ENCODE measurements at places on chromosomes 5 and 9.

DNA sequence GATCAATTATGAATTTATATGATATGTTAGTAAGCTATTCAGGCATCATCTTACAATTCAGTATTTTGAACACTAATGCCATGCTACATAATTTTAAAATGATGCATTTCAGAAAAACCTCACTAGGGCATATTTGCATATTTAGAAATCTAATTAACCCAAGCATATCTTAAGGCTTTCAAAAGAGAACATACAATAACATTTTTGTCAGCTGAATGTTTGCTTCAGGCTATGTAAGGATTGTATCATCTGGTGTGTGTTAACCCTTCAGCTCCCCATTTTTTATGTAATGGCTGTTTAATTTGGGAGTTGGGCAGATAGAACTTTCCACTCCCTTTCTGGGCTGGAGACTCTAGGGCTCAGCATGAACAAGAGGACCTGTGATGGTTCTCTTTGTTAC is 299.1 kb upstream of the EFNA5 start:
- DNase-seq, result peak; percentile 6

GRCh38 chr5:88404405-88404804 is 135.8 kb upstream of the TMEM161B start:
- DNase-seq, result no peak

DNA sequence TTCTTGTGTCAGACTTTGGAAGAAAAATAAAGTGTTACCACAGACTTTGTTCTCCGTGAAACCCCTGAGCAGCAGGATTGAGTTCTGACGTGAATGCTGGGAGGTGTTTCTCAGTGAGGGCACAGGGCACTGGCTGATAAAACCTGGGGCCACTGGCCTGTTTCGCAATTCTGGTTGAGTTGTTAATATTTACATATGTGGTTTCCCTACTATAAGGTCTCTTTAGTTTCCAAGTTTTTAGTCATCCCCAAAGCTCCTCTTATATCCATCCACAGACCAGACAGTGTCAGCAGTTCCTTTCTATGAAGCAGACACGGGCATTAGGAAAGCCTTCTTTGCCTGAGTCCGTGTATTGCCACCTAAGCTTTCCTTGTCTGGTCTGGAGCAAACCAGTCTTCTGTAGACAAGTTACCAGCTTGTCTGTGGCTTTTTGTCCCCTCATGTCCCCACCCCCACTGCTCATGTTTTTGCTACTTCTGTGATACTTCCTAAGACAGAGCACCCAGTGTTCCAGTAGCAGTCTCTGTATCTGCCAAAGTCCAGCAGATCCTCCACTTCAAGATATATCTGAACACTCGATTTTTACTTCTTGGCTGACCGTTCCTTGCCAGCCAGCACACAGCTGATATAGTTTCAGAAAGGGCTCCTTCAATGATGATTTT is 42.0 kb downstream of the ACO1 start:
- peak; percentile 67 for DNase-seq

DNA sequence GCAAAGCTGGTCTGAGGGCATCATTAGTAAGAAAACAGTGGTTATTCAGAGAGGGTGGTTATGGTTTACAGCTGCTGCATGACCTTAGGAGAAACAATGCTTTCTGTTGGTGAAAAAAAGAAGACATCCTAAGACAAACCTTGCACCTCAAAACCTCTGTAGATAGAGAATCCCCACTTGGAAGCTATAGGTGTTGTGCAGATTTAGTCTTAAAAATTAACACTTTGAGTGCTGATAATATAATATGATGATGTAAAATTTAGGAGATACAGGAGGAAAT is 1.4 kb upstream of the PTTG1 start:
- DNase-seq, result no peak

GRCh38 chr5:94632024-94632423 is 13.6 kb downstream of the SLF1 start:
- DNase-seq, result no peak

- no peak for DNase-seq
Observed at GRCh38 chr9:125146247-125146646, 2.9 kb upstream of the SCAI start.

GRCh38 chr5:154053468-154053867 is 14.7 kb downstream of the MFAP3 start:
- DNase-seq, result no peak

DNA sequence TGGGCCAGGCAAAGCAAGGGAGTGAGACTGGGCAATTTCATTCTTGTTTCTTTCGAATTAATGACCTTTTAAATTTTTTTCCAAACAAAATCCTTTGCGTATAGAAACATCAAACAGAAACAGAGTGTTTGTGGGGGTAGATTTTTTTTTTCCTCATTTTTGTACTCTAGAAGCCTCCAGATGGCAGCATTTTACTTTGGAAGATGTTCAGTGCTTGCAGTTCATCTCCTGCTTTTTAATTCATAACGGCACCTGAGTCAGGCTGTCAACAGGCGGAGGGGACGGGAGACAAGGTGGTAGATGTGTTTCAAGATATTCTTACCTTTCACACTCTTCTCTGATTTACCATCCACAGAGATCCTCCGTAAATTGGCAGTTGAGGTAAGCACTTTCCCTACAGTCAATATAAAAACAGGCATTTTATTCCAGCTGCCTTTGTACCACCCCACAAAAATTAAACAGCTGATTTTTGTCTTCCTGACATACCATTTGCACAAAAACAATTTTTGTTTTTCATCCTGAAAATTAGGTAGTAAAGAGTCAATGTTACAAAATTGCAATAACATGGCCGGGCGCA is 99.5 kb upstream of the FBXL17 start:
- DNase-seq, result peak; percentile 8

GRCh38 chr5:168209244-168209995 is 82.0 kb upstream of the WWC1 start:
- no peak for DNase-seq

GRCh38 chr5:84411832-84412605 is 27.3 kb upstream of the EDIL3 start:
- DNase-seq, result no peak

GRCh38 chr5:1343931-1344901 is 683 bp downstream of the CLPTM1L start:
- DNase-seq, result no peak

DNA sequence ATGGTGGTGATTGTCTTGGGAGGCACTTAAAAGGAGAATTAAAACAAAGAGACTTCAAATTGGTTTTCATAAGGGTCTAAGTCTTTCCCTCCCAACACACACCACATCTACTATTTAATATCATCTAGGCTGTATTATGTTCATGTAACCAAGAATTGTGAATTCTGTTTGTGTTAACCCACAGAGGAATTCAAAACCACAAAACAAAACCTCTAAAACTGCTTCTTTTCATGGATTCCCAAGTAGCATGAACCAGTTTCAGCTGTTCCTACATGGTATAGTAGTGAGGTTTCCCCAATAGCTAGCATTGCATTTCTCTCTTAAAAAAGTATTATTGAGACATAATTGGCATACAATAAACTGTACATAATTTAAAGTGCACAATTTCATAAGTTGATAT is 283.8 kb downstream of the CD180 start:
- DNase-seq, result no peak

GRCh38 chr9:83959061-83959460 is 21.0 kb downstream of the HNRNPK start:
- DNase-seq, result no peak

DNA sequence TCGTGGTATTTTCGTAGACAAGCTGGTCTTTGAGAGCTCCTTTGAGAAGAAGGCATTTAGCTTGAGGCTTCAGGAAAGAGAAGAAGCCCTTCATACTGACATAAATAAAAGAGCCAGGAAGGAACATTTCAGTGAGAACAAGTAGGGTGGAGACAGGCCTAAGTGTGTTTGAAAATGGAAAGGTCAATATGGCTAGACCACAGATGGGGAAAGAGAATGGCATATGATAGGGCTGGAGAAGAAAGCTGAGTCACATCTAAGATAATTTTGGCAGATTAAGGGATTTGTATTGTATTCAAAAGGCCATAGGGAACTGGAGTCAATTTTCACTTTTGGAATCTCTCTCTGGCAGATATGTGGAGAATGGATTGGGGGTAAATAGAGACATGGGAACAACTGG is 374.9 kb downstream of the TMEM38B start:
- no peak for DNase-seq

GRCh38 chr5:35849860-35850259 is 6.8 kb upstream of the IL7R start:
- DNase-seq, result no peak

GRCh38 chr9:138045541-138046490 is 168.2 kb downstream of the CACNA1B start:
- DNase-seq, result no peak

- no peak for DNase-seq
Observed at GRCh38 chr9:36364577-36364976, 35.5 kb downstream of the RNF38 start.

GRCh38 chr9:34568774-34569173 is 20.8 kb downstream of the CNTFR start:
- DNase-seq, result no peak

- no peak for DNase-seq
Observed at GRCh38 chr5:95027775-95028174, 257.1 kb downstream of the MCTP1 start.

DNA sequence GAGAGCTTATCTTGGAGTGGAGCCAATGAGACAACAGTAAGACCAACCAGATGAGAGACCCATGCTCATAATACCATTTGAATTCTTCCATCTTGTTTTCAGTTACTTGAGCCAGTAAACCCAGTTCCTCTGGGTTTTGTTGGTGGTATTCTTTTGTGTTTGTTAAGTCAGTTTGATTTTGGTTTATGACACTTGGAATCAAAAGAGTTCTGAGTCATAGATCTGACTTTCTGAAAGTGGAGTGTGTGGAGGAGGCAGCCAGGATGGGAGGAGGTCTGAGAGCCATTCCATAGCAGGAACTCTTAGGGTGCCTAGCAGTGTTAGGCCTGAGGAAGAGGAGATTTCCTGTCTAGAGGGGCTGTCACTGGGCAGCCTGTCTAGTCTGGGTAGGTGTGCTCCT is 24.6 kb upstream of the PANK3 start:
- no peak for DNase-seq

GRCh38 chr5:174533751-174534241 is 190.6 kb upstream of the MSX2 start:
- no peak for DNase-seq

- DNase-seq, result no peak
Observed at GRCh38 chr5:107796797-107797196, 126.1 kb upstream of the EFNA5 start.

- DNase-seq, result peak; percentile 47
Observed at GRCh38 chr9:103397868-103398600, 402.9 kb downstream of the CYLC2 start.

GRCh38 chr9:72150661-72151060 is 1.4 kb downstream of the GDA start:
- DNase-seq, result no peak

DNA sequence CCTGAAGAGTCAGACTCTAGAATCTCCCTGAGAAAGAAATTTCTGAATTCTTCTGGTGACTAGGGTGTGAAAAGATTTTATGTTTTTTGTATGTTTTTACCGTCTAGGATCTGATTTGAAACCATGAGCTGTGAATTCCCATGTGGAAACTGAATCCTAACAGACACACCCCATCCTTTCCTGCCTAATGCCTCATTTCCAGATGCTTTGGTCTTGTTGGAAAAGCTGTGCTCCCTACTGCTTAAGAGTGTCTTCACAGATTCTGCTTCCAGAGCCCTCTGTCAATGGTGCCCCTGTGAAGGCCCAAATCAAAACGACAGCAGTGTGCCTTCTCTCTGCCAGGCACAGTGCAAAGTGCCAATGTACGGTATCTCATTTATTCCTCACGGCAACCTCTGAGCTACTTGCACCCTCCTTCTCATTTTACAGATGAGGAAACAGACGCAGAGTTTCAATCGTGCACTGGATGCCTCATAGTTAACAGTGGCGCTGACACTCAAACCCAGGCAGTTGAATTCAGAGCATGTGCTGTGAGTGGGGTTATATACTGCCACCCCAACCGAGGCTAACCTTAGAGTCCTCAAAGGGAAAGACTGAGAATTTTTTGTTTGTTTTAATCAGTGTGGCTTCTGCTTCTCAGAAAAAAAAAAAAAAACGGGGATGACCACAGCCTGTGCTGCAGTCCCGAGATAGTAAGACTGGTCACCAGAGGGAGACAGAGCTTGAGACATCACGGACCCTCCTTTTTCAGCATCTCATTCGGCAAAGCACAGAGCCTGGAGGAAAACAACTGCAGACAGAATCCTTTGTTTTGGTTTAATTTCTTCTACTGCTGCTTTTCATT is 188.4 kb downstream of the SNCAIP start:
- DNase-seq, result peak; percentile 22

- no peak for DNase-seq
Observed at GRCh38 chr9:133768859-133769510, 30.8 kb upstream of the SARDH start.

GRCh38 chr9:80491086-80491696 is 919.4 kb downstream of the TLE4 start:
- DNase-seq, result no peak

DNA sequence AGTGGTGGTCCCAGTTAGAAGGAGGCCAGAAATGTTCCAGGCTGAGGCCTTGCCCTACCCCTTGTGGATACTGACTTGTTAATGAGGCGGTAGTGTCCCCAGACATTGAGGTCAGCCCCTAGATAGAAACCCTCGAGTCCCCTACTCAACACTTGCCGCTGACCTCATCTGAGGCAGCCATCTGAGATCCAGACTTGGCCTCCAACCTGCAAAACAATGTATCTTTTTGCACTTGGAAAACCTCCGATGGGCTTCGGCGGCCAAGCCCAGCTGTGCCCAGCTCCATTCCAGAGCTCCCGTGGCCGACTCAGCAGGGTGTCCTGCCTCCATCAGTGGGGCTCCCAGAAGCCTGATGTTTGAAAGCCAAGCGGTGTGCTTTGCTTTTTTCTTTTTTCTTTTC is 122.1 kb downstream of the WNK2 start:
- no peak for DNase-seq

Measured in HS-5 (cell line).